ENCODE measurements at places on chromosomes 3 and 15. TPM values are rescaled to one million over a fixed set of nuclear protein-coding genes. Genes with fewer than 3 reads are reported as not detected.

GRCh38 chr15:71807125-71807629, 3.2 kb upstream of the NR2E3 start:
- DNase-seq = no peak

DNA sequence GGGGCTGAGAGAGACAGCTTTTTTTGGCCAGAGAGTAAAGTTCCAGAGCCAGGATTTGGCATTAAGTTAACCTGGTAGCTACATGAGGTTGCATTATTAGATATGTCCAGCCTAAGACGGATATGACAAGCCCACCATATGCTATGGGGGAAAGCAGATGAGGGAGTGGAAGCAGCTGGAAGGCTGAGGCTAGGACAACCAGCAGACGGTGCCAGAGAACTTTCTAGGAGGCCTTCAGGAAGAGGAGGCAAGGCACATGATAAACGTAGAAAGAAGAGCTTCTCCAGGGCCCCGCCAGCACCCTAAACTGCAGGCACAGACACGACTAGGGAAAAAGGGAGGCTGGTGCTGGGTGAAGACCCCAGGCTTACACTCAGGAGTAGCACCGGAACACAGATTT, 87.0 kb downstream of the CTNNB1 start:
- no peak for DNase-seq

DNA sequence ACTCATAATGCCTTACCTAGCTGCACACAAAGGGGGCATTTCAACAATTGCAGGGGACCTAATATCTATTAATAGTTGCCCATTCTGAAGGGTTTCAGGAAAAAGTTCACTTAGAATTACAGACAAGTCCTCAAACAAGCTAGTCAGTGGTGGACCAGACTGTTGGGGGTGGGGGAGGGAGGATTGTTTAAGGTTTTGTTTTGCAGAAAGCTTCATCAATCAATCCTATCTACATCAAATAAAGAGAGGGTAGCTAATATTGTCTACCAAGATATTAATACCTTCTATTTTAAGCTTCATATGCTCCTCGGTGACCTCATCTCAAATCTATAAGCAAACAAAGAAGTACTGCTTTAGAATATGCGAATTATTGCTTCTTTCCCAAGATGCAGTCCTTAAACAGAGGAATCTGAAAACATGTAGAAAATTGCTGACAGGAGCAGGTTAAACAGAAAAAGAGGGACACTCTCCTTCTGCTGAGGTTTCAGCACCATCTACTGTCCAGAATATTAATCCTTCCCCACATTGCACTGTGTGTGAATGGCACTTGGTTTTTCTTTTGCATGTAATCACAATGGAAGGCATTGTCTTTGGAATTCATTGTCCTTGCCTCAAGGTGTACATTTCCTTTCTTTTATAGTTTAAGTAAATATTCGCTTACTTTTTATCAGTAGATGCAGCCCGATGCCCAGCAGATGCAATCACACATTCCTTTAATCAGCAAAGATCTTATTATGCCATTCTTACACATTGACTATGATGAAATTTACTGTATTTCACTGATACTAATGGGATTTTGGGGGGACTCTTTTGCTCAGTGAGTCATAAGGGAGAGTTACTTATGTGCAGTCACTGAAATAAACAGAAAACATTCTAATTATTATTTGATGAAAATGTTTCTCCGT, 94.7 kb downstream of the IL5RA start:
- DNase-seq = no peak

DNA sequence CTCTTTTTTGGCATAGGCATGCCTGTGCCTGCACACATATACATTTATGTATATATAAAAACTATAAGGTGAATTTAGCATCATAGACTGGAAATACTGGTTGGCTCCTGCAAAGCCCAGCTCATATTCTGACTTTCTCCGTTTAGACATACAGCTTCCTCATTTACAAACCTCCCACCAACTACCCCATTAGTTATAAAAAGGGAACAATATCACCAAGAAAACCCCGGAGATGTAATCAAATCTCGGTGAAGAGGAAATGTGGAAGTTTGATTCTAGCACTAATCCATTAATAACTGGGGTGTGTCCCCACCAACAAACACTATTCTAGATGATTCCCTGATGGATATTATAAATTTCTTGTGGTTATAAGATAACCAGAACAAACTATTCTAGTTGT, 517.7 kb upstream of the TBL1XR1 start:
- DNase-seq = no peak

DNA sequence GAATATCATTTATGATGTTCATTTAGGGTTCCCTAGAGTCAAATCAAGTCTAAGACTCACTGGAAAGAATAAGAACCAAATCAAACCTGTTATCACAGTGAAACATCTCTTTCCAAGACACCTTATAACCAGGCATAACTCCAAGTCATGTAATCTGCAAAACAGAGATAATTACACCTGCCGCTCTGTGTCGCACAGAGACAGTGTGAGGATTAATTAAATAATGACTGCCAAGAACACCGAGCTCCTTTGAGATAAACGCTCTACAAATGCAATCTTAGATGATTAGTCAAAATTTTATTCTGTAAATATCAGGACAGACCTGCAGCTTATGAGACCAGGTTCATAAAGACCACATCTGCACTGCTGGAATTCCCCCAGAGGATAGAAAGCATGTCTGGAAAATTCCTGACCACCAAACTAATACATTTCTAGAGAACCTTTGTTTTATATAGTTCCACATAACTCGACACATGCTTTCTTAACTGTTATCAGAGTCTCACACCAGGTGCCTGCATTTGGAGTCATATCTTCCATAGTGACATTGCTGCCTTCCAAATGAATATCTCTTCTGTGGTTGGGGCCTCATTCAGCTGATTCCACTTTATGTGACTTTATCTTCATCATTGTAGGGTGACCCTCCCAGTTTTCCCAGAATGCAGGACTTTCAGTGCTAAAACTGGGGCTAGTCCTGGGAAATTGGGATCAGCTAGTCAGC, 252.8 kb downstream of the CD47 start:
- DNase-seq = no peak

DNA sequence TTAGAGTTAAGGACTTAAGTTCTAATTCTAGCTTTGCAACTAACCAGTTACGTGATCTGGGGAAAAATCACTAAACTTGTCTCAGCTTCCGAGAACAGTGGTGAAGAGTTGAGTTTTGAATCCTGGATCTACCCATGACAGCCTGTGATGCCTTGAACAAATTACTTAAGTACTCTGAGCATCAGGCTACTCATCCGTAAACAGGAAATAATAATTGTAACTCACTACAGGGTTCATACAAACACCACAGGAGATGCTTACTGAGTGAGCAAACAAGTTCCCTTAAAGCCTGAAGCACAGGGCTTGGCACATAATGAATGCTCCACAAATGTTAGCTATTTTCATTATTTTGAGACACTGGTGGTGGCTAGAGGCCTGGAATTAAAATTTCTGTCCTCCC, 158.8 kb downstream of the ERC2 start:
- DNase-seq = no peak

- peak; percentile 63 for DNase-seq
These were observed at the start of gene ADAMTSL3 for GRCh38 chr15:83653639-83654378. Gene ADAMTSL3 (plus strand): TSS chr15:83654123. CDS start chr15:83655762, 1,639 bp downstream.

DNA sequence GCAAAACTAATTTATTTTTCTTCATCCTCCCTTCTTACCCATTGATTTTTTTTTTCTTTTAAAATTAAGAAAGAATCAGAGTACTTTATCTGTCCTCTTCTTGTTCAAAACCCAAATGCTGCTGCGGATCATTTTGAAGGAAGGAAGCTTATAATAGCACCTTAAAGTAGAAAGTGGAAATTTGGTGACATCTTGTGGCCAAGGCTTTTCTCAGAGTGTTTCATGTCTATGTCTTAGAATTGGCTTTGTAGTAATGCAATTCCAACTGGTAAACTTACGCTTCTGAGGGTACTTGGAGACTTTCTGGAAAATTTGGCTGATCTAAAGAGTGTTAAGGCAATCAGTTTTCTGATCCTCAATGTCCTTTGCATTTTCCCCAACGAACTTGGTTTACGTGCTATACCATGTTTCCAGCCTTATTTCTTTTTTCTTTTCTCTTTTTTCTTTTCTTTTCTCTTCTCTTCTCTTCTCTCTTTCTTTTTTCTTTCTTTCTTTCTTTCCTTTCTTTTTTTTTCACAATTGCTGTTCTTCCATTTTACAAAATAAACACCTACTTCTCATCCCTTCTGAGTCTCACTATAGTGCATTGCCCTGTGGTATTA, 30.7 kb downstream of the C3orf38 start:
- no peak for DNase-seq

DNA sequence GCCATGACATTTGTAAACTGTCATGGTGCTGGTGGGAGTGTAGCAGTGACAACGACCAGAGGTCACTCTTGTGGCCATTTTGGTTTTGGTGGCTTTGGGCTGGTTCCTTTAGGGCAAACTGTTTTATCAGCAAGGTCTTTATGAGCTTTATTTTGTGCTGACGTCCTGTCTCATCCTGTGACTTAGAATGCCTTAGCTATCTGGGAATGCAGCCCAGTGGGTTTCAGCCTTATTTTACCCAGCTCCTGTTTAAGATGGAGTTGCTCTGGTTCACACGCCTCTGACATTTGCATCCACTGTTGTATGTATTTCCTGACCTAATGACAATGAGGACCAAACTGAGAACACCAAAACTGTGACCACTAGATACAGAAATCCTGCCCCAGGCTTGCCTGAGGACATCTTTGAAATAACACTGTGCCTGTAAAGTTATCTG, 37.6 kb downstream of the RAB8B start:
- DNase-seq = no peak

GRCh38 chr3:36774052-36774451, 9.7 kb upstream of the DCLK3 start:
- DNase-seq = no peak

DNA sequence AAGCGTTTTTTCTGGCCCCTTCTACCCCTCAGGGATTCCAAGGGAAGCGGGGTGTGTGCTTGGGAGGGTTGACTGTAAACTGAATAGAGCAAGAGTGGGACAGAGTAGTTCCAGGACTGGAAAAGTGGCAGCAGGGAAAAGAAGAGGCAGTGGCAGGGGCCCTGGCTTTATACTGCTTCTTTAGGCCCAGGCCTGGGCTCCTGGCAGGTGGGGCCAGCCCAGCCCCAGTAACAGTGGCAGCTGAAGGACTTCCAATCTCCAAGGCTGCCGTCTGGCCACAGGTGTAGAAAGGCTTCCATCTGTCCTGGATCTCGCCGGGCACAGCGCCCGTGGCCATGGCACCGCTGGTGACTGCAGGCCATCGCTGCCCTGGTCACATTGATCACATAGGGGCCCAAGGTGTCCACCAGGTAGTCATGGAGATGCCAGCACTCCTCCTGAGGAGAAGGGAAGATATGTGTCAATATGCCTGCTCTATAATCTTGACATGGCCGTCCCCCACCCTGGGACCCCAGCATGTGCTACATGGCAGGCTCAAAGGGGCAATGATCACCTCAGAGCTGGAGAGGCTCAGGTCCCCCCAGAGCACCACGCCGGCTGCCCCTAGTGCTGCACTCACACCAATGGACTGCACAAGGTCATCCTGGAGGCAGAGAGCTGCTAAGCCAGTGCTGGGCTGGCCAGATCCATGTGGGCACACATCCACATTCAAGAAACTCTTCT, 1.0 kb upstream of the IFRD2 start:
- no peak for DNase-seq

DNA sequence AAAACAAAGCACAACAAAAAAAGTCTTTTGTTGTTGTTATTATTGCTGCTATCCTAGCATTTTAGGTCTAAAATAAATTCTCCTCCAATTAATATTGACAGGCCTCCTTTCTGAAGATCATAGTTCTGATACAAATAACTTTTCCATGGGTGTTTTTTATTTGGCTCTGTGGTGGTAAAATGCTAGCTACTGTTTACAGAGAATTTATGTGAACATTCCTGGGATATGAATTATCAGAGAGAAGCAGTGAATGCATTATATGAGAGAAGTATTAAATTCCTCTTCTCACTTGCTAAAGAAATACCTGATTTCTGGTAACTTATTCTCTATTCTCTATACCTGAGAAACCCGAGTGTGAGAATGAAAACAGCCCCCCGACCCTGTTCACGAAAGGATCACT, 57.5 kb upstream of the TMCO5A start:
- DNase-seq = no peak

GRCh38 chr3:7144697-7145308, 283.9 kb downstream of the GRM7 start:
- DNase-seq = no peak

GRCh38 chr15:70754862-70755261, 8.5 kb downstream of the UACA start:
- DNase-seq = no peak

GRCh38 chr15:83889995-83890394, 236.1 kb downstream of the ADAMTSL3 start:
- no peak for DNase-seq

DNA sequence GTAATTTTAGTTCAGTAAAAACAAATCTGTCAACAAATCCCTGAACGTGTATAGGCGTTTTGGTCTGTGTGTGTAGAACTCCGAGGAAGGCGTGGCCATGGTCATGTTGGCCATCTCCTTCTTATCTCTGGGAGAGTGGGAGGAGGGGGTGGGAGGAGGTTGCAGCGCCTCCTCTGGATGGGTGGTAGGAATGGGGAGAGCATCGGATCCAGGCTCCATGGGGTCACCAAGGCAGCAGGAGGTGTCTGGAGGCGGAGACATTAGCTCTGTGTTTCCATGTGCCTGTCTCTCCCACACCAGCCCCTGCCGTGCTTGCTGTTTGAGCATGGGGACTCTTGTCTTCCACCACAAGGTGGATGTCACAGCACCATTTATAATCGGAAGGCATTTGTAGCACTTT, 34.5 kb upstream of the TRPM1 start:
- DNase-seq = no peak

DNA sequence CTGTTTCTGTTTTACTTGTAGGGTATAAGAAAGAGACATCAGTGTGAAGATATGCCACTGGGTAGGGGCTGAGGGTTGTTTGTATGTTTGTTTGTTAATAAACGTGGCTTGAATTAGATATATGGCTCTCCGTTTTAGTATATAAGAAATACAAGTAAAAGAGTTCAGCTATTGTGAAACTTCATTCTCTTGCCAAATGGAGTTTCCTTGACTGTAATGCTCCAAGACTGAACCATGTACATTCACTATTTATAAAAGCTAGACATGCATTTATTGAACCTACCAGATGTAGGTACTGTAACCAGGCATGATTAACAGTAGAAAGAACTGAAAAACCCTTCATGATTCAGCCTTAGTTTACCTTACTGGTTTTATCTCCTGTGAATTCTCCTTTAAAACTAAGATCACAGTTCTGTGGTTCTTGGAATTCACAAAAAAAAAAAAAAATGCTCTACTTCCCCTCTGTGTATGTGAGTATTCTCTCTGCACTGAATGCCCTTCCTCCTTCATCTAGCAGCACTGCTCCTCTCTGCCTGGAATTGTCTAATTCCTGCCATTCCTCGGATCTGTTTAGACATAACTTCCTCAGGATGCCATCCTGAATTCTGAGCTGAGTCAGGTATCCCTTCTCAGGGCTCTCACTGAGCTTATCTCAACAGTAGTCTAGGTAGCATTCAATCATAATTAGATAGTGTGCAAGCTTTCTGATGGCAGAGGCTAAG, 504.4 kb downstream of the FHIT start:
- DNase-seq = no peak

The CLDN18 gene
- total RNA-seq = not detected

The TTC23 gene
- 24.3 TPM for total RNA-seq

The ZPLD1 gene
- total RNA-seq = not detected

The LRRN1 gene
- total RNA-seq = not detected

The PIGZ gene
- 1.4 TPM for total RNA-seq

The CCR4 gene
- total RNA-seq = not detected

Measured in uterus (tissue), 4 donors.